DMS 273 treated with DMSO at 0.1 percent for 48 hours (cell line): ENCODE measurements at places on chromosomes 1 and 21.

DNA sequence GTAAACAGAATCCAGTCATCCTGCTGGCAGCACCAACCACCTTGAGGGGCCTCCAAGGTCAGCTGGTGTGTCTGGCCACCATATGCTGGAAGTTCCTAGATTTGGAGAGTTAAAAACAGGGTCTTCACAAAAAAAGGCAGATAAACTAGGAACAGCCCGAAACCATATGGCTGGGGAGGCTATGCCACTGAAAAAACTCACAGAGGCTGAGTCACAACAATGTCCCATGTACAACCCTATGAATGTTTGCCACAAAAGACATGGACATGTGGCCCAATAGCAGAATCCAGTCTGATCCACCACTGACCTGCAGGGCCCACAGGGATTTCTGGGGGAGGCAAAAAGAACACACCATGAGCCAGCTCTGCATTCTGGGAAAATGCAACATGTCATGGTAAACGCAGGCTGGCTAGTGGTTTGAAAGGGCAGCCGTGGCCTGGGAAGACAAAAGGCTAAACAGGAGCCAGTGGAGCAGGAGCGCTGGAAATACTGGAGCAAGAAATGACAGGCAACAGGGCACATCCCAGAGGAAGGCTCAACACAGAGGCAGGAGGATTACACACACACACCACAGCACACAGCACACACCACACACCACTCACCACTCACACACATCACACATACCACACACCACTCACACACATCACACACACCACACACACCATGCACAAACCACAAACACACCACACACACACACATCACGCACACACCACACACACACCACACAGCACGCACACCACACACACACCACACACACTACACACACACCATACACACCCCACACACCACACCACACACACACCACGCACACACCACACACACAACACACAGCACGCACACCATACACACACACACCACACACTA, 55.4 kb downstream of the HSF2BP start:
- DNase-seq = no peak

GRCh38 chr1:94926126-94926914, 590 bp downstream of the CNN3 start:
- DNase-seq = peak; percentile 37

DNA sequence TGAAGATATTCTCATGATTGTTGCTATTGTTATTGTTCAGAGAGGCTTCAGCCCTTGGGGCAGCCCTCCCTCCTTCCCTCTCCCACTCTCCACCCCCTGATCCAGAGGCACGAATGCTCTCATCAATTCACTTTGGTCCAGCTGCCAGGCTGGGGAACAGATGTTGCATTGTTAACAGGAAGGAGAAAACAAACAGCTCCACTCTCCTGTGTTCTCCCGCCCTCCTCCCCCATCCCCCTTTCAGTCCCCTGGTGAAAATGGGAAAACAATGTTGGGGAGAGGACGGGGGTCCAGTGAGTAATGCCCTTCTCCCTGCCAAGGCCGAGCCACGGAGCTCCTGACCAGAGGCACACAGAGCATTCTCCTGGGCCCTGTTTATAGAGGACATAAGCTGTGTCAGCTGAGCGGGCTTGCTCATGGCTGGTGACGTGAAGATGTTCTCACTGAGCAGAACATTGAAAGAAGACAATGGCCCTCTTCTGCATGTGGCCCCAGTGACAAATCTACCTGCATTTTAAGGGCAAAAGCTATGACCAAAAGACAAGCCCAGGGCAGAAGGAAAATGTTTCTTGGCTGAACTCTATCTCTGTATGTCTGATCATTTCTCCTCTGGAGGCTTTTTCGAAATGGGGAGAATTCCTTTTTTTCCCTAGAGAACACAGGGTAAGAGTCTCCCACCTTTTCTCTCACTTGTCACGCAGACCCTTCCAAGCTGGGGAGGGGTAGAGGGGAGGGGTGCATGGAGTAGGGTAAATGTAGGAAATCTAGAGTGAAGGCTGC, 111.7 kb downstream of the GLUL start:
- no peak for DNase-seq

DNA sequence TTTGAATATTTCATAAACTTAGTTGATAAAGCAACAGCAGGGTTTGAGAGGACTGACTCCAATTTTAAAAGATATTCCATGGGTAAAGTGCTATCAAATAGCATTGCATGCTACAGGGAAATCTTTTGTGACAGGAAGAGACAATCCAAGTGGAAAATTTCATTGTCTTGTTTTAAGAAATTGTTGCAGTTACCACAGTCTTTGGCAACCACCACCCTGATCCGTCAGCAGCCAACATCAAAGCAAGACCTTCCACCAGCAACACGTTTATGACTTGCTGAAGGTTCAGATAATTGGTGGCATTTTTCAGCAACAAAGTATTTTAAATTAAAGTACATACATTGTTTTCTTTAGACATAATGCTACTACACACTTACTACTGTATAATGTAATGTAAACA, 47.8 kb downstream of the ADGRL4 start:
- DNase-seq = no peak

DNA sequence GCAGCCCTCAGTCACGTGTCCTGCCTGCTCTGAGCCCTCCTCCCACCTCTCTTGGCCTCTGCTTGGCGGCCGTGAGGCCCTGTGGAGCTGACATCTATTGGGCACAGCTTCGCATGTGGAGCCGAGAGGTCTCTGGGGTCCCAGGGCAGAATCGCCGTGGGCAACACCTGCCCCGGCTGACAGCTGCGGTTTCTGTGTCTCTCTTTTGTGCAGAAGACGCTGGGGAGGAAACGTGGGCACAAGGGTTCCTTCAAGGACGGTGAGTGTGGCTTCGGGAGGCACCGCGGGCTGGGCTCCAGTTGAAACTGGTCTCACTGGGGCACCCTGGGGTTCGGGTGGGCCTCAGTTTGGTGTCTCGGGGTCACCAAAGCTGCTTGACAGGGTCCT, 11.5 kb downstream of the ARHGEF16 start:
- no peak for DNase-seq

DNA sequence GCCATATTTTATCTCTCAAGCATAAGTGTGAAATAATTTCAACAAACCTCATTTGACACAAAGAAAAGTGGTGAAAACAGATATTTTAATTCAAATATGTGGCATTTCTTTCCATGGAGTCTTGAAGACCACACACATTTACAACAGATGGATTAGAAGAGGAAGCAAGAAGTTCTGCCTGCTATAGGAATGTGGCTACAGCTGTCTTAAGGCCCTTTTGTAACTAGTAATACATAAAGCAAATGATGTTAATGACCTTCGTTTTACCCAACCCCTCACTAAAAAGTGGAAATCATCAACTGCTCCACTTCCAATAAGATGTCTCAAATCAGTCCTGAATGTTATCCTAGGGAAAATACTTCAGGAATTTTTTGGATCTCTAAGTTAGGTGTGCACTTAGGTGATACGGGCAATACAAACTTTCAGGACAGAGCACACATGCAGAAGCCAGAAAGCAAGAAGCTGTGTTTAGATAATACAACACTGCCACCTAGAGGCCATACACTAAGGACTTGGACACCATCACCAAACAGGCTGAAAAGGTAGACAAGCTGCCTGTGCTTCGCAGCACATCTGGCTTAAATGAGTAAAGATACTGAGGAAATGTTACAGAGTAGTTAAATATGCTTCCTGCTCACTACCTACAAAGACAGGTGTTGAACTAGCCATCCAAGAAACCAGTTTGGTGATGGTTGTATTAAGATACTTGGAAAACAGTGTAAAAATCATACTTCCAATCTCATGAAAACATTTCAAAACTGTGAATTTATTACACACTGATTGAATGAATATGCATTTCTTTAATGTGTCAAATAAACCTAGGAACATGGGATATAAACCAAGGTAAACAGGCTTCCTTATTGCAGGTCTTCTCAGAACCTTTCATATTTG, 24.4 kb downstream of the RRAGC start:
- DNase-seq = peak; percentile 100

DNA sequence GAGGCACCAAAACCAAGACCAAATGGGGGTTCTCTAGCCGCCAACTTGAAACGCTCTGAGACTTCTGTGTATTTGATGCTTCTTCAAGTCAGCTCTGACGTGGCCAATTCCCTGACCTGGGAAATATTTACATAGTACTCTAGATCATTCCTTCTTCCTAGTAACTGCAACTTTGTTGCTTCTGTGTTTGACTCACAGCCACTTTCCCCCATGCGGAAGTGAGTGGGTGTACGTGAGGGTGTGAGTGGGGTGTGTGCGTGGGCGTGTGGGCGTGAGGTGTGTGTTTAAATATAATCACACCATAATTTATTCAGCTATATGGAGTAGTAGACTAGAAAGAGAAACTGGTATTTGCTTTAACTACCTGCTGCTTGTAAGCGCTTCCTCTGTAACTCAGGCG, 111.0 kb downstream of the TAS1R2 start:
- DNase-seq = no peak

GRCh38 chr1:212188599-212189351, 96.4 kb upstream of the PPP2R5A start:
- no peak for DNase-seq

GRCh38 chr1:109115685-109116084, 1.8 kb downstream of the ELAPOR1 start:
- DNase-seq = no peak

- no peak for DNase-seq
Observed at GRCh38 chr1:92515796-92516201, 29.1 kb upstream of the GFI1 start.

DNA sequence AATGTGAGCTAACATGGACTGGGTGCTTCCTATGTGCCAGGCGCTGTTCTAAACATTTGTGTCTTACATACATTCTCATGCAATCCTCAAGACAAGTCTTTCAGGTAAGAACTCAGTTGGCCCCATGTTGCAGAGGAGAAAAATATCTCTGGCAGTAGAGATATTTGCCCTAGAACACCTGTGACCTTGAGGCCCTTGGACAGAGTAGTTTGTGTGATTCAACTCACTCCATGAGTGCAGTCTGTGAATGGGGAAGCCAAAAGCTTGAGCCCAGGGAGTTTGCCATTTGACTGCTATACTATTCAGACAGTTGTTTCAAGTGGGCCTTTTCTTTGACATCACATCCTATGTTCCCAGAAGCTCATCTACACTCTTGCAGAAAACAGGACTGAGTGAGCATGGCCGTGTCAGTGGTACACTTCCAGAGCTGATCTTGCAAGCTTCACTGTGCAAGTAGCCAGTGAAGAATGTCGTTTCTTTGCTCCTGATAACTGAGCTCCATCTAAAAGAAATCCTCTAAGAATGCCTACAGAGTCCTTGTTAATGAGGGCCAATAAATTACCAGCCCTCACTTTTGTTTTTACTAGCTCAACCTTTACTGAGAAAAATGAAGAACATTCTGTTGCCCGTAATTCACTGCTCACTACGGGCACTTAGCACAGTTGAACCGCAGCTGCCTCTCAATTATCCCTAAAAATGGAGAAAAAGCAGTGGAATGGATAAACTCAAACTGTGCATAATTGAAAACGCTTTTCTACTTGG, 98.7 kb upstream of the C8B start:
- DNase-seq = no peak

DNA sequence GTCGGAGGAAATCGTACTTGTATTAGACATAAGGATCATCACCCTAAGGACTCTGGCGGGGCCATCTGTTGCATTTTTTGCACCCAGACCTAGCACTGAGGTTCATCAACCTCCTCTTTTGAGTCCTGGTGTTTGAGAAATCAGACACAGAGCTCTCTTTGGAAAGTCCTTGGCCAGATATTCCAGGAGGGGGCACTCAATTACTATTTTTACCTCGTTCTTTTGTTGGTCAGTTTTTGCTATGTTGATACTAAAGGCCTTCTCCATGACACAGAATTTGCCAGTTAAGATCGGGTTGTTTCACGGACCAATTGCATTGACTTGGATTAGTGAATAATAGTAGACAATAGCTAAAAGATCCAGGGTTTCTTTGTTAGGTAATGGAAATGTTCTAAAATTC, 711.2 kb downstream of the KCNT2 start:
- DNase-seq = no peak

- no peak for DNase-seq
Observed at GRCh38 chr1:43536864-43537358, 6.2 kb downstream of the PTPRF start.

GRCh38 chr21:34833465-34833864, 164.7 kb downstream of the CLIC6 start:
- no peak for DNase-seq

- DNase-seq = no peak
Observed at GRCh38 chr1:9437961-9438430, 101.3 kb upstream of the SLC25A33 start.

GRCh38 chr1:246773213-246773641, 49.0 kb downstream of the SCCPDH start:
- DNase-seq = no peak

DNA sequence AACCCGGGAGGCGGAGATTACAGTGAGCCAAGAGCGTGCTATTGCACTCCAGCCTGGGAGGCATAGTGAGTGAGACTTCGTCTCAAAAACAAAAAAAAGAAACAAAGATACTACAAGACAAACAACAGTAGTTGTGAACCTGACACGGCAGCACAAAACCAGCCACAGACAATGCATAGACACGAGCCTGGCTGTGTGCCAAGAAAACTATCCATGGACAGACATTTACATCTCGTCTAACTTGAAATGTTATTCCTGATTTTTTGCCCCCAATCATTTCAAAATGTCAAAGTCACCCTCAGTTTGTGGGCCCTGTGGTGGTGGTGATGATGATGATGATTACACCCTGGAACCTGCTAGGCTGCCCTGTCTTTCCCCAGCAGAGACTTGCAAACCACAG, 6.3 kb downstream of the KLHL21 start:
- DNase-seq = no peak

DNA sequence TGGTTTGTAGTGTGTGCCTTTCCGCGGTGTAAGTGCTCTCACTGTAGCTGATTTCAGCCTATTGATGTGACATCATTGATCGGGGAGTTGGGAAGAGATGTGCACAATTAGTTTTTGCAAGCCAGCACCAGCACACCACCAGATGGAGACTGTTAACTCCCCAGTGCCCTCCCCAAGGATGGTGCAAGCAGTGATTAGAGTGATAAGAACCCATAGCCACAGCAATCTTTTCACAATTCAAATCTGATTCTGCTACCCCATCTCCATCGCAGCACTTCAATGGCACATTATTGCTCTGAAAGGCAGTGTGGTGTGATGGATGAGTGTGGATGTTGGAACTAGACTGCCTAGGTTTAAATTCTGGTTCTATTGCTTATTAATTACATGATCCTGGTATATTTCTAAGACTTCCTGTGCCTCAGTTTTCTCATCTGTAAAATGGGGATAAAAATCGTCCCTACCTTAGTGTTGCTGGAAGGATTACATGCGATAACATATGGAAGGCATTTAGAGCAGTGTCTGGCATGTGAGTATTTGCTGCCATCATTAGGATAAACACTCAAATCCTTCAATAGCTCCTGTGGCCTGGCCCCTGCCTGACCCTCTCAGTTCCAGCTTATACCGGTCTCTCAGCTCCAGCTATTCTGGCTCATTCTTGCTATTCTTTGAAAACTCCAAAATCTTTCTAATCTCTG, 6.7 kb downstream of the CSF3R start:
- DNase-seq = no peak

- DNase-seq = no peak
Observed at GRCh38 chr1:174914991-174915390, 84.8 kb upstream of the CACYBP start.
